ENCODE measurements at places on chromosomes 13 and 19.

DNA sequence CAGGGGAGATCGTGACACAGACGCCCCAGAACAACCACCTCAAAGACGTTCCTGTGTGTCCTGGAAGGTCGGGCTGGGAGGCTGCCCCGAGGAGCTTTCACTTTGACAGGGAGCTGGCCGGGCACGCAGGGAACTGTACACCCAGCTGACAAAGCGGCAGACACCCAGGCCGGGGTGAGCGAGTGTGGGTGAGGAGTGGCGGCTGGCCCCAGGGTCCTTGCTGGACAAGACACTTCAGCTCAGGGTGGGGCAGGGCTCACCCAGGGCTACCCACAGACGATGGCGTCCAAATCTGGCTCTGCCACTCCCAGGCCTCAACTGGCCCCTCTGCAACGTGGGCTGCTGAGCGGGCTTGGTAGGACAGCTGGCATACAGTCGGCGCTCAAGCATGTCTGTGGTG, 2.0 kb downstream of the FGF22 start:
- DNase-seq: no peak

- DNase-seq: no peak
Observed at GRCh38 chr13:104779311-104779993, 1713.2 kb upstream of the SLC10A2 start.

DNA sequence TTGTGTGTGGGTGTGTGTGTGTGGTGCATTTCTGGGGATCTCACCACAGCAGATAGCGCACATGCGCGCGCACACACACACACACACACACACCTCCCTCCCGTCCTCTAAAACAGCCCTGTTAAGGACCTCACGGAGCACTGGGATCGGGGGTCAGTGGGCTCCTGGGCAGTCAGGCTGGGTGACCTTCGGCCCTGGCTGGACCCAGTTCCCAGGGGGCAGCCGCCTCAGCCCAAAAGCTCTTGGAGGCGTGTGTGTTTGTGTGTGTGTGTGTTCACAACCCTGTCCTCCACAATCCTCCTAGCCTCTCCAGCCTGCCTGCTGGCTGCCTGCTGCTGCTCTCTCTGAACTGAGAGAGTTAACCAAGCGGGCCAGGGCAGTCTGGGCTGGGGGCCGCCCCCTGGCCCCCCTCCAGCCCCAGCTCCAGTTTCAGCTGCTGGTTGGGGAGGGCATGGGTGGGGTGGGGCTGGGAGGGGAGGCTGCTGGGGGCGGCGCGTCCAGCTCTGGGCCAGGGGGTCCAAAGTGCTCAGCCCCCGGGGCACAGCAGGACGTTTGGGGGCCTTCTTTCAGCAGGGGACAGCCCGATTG, at the start of gene FXYD1:
Gene FXYD1, plus strand, starts transcription at position 520 of the 588 bp plus-strand sequence. CDS start 1,256 bp downstream, outside the sequence.
- DNase-seq: no peak

DNA sequence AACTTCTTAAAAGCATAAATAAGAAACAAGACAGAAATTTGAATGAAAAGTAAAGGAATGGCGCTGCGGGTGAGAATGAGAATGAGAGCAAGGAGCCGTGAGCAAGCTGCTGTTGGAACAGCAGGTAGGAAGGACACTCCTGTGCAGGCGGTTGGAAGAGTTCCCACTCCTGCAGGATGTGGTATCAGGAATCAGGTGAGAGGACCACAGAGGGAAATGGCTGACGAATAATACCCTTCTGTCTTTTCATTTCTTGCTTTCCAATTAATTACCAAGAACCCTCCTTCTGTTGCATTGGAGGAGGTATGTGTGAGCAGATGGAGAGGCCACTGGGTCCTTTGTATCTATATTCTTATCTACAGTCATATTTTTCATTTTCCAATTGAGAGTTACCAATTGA, 1504.2 kb downstream of the EFNB2 start:
- DNase-seq: no peak

DNA sequence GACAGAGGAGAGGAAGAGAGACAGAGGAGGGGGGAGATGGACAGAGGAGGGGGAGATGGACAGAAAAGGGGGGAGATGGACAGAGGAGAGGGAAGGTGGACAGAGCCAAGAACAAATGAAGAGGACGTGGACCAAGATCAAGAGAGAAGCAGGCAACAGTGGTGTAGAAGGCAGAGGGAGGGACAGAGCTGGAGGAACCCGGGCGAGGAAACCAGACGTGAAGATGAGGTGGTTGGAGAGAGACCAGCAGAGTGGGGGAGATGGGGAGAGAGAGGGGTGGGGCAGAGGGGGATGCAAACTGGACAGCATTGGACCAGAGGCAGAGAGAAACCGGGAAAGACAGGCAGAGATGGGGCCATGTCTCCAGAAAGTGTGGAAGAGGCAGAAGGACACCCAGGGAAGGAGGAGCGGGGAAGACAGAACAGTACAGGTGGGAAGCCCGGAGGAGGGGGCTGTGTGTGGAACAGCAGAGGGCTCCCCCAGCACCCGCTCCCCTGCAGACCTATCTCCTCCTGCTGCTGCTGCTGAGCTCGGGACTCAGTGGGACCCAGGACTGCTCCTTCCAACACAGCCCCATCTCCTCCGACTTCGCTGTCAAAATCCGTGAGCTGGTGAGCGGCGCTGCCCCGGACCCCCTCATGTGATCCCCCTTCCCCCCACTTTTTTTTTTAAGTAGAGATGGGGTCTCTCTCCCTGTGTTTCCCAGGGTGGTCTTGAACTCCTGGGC, 1.3 kb downstream of the FLT3LG start:
- no peak for DNase-seq

- DNase-seq: no peak
Observed at GRCh38 chr19:14769201-14769600, 9.2 kb downstream of the ADGRE2 start.

DNA sequence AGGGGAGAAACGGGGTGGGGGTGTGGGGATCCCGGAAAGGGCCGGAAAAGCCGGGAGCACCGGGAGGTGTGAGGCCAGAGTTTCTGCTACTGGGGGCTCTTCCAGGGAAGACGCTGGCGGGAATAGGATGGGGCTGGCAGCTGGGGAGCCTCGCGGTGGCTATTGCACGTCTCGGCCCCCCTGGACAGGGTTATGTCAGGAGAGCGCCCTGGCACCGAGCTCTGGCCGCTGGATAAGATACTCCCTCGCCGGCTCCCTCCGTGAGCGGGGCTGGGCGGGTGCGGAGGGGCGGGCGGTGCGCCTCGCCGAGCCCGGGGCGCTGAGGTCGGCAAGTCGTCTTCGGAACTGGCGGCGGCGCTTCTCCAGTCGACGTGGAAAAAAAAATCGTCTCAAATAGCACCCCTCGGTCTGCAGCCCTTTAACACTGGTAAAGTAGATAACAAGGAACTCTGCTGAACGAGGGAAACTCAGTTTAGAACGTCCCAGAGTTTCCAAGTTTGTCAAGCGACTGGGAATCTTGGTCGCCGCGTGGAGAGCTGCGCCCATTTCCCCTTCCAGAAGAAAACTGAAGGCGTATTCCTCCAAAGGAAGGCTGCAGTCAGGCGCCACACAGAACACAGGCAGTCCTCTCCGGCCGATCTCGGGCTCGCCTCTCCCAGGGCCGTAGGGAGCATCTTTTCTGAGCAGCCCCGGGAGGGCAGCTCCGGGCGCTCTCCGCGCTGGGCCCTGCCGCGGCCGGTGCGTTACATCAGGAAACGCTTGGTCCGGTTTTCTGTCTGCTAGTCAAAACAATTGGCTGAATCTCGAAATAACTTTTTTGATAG, 115.1 kb downstream of the KCNRG start:
- peak; percentile 31 for DNase-seq

DNA sequence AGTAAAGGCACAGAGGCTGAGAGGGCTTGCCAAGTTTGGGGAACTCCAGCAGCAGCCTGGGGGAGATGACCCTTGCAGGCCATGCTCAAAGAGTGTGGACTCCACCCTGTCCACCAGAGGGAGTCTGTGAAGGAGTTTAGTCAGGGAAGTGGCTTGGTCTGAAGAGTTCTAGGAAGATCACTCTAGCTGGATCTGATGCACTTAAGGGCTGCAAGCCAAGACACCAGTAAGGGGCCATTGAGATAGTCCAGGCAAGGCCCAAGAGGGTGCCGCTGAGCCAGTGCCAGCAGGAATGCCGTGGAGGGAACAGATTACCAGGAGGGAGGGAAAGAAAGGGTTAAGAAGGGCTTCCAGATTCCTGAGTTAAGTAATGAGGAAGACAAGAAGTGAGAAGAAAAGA, 68.7 kb downstream of the ZAR1L start:
- peak; percentile 14 for DNase-seq

- no peak for DNase-seq
Observed at GRCh38 chr13:42766016-42766415, 15.4 kb upstream of the FAM216B start.

DNA sequence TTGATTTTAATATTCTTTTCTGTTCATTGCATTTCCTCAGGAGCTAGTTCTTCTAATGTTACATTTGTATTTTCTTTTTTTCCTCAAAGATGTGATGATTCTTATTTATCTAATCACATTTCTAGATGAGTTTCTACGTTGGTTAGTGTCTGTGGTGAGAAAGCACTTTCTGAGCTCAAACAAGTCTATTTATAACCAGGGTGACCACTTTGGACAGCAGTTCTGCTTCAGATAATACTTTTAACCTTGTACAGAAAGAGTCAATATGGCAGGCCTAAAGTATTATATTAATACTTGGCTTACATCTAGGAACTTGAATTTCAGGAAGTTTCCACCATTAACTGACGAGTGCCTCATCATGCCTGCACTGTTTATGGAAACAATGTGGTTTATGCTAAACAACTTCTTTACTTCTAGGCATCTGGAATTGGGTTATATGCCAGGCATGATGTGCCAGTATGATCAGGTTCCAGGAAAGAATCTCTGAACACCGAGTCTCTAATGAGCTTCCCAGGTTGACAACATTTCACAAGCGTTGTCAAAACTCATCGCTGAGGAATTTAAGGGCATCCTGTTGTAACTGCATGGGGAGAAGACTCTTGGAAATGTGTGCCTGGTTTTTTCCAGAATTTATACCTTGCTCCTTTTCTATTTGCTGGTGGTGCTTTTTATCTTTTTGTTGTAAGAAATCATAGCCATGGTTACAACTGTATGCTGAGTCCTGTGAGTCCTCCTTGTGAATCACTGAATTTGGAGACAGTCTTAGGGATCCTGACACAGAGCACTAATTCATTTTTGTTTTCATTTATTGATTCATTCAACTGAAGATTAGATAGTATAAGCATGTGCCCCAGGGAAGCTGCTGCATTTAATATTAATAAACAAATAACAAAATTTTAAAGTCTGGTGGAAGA, 344.4 kb upstream of the PCDH9 start:
- no peak for DNase-seq

Data from CD4-positive, alpha-beta T cell treated with Interleukin-4 for 4 hours (primary cell).